ENCODE measurements at places on chromosomes 6 and 20. TPM values are rescaled to one million over a fixed set of nuclear protein-coding genes. Genes with fewer than 3 reads are reported as not detected.

Gene PSORS1C2
- not detected for total RNA-seq

Gene FAM83C
- not detected for total RNA-seq

Gene PACSIN1
- not detected for total RNA-seq

Gene LHFPL5
- not detected for total RNA-seq

Gene ESR1
- total RNA-seq = 0.03 TPM

Gene OR2H1
- total RNA-seq = not detected

Measured in HT1080 (cell line).